ENCODE measurements at places on chromosomes 12 and 14.

DNA sequence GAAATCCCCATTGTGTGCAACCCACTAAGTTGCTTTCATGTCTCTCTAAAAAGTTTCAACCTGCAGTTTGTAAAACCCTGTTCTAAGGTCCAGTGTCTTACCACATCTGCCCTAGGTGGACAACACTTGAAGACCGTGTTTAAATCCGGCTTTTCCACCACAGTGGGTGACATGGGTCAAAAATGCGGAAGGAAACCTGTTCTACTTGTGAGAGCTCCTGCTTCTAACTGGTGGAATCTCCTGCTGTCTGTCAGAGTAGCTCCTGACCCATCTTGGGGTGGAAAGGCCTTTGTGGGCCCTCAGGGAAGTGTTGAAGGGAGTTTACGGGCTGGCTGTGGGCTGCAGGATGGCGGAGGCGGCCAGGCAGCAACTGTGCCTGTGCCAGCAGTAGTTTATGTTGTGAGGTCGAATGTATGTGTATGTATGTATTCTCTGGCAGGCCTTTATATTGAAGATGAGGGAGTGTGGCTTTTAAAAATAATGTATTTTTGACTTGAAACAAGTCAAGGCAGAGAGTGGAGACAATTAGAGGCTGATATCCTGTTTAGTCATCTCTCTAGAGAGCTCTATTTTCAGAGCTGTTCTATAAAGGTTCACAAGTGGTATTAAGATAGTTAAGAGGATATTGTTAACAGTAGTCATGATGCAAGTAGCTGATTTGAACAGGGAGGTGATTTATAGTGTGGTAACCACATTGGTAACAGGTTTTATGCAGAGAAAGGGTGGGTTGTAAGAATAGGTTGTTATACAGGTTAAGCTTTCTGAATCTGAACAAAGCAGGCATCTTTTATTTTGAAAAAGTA is 67.0 kb downstream of the PRKCH start:
- DNase-seq, result no peak

DNA sequence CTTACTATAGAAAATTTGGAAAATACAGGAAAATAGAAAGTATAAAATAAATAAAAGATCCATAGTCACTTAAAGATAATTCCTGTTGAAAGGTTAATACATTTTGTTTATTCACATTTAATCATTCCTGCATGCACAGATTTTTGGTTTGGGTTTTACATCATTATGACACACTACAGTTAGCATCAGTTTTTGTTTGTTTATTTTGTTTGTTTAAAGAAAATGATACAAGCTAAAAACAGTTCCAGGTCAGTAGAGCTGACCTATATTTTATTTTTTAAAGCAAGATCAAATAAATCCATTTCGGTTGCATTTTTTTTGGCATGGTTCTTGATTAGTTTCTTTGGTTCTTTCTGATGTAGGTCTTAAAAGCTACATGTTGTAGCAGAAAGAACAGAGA is 68.8 kb upstream of the CCDC91 start:
- no peak for DNase-seq

GRCh38 chr14:27384124-27384523 is 786.3 kb upstream of the NOVA1 start:
- no peak for DNase-seq

GRCh38 chr12:40248585-40249297 is 23.9 kb downstream of the LRRK2 start:
- no peak for DNase-seq

GRCh38 chr12:27652174-27652763 is 44.0 kb upstream of the REP15 start:
- peak; percentile 100 for DNase-seq

GRCh38 chr14:103697206-103697602 is 18.0 kb downstream of the XRCC3 start:
- no peak for DNase-seq

GRCh38 chr12:124939079-124939420 is 24.6 kb upstream of the UBC start:
- no peak for DNase-seq

- DNase-seq, result no peak
These were observed 33.2 kb upstream of the A2M start for GRCh38 chr12:9148926-9149325.

DNA sequence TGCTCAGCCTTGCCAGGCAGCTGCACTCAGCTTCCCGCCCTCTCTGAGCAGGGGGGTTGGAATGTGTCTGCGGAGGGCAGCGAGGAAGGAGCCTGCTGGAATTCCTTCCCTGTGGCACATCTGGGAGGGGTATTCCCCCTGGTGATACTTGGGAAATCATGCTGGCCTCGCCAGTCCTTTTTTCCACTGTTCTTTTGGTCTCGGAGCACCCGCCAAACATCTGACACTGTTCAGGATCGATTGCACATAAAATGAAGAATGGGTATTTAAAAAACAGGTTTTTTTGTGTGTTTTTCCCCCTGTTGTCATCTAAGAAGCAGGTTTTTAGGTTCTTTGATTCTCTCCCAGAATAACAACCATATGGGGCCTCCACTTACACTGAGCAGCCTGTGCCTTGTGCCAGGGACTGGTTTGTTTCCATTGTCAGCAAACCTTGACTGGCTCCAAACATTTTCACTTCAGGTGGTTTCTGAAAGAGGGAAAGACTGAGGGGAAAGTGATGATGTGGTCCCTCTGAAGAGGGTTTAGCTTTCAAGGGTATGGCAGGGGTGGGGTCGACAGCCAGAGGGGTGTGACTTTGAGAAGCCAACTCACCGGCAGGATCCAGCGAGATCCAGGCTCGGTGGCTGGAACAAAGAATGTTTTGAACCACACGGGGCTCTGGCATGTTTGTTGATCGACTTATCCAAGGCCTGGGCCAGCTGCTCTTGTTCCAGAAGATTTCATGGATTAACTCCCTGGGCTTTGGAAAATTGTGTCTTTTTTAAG is 215.1 kb downstream of the CACNA1C start:
- DNase-seq, result peak; percentile 27

DNA sequence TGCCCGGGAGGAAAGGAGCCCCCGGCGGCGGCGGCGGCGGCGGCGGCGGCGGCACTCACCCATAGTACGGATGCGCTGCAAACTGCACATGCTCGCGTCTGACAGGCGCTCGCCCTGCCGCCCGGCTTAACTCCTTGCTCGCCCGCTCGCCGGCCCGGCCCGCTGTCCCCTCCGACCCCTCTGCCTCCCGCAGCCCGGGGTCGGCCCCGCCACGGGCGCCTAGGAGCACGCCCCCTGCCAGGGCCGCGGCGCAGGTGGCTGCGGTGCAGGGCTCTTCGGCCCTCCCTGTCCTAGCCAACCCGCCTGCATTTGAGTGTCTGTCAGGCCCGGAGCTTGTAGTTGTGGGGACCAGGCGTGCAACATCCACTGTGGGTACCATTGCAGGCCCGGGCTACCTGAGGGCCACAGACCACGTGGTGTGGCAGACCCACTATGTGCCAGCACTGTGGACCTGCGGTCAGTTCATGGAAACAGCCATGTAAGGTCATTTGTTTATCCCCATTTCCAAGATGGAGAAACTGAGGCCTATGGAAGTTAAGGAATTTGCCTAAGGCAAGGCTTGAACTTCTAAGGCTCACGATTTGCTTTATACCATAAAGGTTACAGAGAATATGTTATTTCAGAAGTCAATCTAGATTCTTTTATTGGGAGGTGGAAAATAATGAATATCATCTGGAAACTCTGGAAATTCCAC is 17.6 kb upstream of the PLEKHH1 start:
- no peak for DNase-seq

- DNase-seq, result no peak
These were observed 356.6 kb downstream of the CEP128 start for GRCh38 chr14:80584744-80585505.

DNA sequence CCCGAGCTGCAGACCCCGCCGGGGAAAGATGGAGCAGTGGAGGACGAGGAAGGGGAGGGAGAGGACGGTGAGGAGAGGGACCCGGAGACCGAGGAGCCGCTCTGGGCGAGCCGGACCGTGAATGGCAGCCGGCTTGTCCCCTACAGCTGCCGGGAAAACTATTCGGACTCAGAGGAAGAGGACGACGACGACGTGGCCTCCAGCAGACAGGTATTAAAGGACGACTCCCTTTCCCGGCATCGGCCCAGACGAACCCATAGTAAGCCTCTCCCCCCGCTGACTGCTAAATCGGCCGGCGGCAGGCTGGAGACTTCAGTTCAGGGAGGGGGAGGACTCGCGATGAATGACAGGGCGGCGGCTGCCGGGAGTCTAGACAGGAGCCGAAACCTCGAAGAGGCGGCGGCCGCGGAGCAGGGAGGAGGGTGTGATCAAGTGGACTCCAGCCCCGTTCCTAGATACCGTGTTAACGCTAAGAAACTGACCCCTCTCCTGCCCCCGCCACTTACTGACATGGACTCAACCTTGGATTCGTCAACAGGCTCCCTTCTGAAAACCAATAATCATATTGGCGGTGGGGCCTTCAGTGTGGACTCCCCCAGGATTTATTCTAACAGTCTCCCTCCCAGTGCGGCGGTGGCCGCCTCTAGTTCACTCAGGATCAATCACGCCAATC is 962 bp downstream of the LEMD3 start:
- peak; percentile 22 for DNase-seq

GRCh38 chr12:108819920-108820706 is 37.3 kb downstream of the SSH1 start:
- no peak for DNase-seq

- no peak for DNase-seq
These were observed 77.5 kb downstream of the COX16 start for GRCh38 chr14:70281939-70282338.

DNA sequence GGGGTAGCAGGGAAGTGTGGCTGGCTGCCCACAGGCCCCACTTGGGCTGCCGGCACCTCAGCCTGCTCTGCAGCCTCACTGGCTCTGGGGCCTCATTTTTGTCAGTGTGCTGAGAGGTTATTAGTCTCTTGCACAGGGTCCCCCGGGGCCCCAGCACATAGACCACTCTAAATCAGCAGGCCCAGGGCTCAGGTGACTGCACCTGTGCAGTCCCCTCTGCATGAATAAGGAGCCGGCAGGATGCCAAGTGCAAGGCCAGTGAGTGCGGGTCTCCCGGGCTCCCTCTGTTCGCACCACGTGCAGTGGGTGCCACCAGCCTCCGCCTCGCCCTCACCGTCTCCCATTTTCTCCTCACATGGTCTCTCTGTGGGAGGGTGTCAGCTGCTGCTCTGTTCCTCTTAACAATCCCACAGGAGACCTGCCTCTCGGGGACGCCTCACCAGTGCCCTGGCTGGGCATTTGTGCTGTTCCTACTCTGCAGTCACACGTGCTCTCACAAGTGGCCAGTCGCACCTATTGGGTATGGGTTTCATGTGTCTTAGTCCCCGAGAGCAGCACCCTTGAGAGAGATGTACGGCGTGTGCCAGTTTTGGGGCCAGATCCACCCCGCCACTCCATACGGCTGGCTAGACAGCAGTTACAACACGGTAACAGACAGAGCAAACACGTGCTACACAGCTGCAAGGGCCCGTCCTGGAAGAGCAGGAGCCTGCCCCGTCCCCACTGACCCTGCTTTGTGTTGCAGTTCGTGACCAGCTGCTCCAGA is 40.4 kb downstream of the MMAB start:
- peak; percentile 33 for DNase-seq

DNA sequence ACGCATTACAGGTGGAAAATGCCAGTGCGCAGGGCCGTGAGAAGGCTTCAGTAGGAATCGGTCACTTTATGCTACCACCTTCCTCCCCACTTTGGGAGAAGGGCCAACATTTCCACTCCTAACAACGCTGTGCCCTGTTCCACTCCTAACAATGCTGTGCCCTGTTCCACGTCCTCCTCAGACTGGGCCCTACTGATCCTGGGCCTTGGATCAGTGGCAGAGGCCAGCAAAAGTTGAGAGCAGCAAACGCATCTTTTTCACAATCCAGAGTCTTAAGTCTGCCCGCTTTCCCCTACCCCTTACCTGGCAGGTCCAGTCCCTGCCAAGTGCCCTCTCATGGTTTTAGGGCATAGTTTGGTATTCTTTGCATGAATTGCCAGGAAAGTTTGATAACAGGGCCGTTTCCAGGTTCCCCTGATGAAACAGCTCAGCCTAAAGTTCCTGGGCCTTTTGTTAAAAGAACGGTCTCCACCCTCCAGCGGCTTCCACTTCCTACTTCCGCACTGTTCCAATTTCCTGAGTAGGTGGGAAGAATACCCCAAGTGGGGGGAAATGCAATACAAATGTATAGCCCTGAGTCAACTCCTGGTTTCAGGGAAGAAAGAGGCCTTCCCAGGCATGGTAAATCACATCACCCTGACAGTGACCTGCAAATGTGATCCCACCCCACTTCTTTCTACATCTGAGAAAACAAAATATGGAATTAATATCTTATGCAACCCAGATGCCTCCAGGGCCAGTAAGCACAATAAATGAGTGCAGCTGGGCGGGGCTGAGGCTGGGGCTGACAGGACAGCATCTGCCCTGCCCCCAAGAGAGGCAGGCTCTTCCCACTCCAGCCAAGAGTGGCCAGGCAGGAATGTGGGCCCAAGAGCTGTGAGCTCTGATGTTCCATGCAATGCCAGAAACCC is 15.0 kb downstream of the KCTD10 start:
- no peak for DNase-seq

DNA sequence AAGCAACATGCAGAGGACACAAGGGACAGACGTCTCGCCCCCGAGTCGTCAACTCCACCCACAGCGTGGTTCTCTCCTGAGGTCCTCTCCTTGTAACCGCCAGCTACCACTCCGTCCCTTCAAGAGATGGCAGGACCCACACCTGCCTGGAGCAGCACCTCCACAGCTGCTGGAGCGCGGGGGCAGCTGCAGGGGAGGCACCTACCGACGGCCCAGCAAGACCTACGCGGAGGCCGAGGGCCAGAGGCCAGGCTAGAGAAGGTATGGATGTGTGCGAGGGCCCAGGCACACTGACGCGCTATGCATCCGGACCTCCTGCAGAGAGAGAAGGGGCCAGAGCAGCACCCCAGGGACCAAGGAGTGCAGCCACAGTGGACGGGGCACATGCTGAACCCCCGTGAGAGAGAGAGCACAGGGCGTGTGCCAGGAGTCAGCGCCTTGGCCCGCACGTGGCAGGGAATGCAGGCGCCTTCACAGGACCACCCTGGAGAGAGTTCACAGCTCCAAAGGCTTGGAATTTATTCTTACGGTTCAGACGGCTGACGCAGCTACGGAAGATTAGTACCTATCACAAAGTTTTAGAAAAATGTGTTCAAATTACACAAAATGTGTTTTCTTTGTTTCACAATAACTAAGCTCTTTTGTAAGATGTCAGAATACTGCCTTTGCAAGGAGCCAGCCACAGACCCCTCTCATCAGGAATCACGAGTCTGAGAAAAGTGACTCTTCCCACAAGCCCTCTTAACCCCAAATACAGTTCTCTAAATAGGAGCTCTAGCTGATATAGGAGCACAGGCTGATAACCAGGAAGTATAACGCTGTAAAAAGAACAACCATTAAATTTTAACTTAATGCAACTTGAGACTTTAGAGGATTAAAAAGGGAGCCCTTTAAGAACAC is 36.8 kb downstream of the CDC42BPB start:
- DNase-seq, result no peak

- DNase-seq, result no peak
These were observed 33.7 kb upstream of the ALG10B start for GRCh38 chr12:38282886-38283285.

DNA sequence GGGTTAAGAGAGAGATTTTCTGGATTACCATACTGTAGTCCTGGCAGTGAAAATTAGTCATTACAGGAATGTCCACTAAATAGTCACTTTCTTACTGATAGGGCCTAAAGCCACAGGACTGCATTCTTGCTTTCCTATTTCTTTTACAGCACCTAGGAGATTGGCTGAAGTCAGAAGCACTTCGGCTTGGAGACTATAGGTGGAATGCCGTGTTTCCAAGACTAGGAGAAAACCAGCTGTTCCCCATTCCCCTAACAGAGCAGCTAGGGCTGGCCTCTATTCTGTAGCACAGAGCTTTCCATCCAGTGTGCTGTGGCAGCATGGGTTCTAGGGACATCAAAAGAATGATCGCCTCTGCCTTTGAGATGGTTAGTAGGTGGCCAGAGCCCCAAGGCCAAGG is 15.1 kb downstream of the PIGH start:
- DNase-seq, result no peak

- no peak for DNase-seq
These were observed 250.8 kb downstream of the SLC6A15 start for GRCh38 chr12:84661786-84662185.
